Stimulated activated CD8-positive, alpha-beta memory T cell treated with anti-CD3 and anti-CD28 coated beads, Interleukin-7, amount 100 ng/mL, for 1 hour (primary cell): ENCODE measurements at places on chromosomes 4 and X.

DNA sequence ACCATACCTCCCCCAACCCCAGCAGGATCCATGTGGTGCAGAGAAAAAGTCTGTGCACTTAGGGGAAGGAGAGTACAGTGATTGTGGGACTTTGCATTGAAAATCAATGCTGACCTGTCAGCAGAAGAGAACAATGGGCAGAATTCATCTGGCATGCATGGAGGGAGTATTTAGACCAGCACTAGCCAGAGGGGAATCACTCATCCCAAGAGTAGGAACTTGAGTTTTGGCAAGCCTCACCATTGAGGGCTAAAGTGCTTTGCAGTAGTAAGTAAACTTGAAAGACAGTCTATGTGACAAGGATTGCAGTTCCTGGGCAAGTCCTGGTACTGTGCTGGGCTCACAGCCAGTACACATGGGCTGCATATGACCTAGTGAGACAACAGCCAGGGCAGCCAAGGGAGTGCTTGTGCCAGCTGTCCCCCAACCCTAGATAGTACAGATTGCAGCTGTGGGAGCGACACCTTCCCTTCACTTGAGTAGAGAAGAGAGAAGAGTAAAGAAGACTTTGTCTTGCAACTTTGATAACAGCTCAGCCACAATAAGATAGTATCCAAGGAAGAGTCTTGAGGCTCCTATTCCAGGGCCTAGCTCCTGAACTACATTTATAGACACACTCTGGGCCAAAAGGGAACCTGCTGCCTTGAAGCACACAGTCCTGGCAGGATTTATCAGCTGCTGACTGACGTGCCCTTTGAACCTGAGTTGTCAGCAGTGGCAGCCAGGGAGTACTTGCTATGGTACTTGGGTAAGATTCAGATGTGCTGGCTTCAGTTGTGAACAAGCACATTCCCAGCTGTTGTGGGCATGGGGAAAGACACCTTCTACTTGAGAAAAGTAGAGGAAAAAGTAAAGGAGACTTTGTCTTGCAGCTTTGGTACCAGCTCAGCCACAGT lies 48.7 kb downstream of the HDX start:
- no peak for DNase-seq

- DNase-seq = no peak
These were observed 52.9 kb downstream of the CNKSR2 start for GRCh38 chrX:21427086-21427485.

- no peak for DNase-seq
These were observed 700 bp downstream of the VMA21 start for GRCh38 chrX:151397741-151398070.

DNA sequence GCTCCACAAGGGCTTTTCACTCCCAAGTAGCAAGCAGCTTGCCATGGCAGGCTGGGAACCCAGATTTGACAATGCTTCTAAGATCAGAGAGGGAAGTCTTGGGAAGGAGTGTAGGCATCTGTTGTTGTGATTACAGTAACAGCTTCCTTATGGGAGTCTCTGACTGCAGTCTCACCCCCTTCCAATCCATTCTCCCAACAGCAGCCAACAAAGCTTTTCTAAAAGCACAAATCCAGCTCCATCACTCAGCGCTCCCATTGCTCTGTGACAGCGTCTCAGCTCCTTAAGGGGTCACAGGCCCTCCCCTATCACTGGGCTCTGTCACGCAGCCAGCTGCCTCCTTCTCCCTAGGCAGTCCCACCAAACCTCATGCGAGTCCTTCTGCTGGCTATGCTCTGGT lies 7.1 kb downstream of the IGFBP7 start:
- no peak for DNase-seq

GRCh38 chr4:71938776-71939175 lies 93.0 kb upstream of the NPFFR2 start:
- no peak for DNase-seq

GRCh38 chr4:139957986-139958738 lies 195.8 kb downstream of the MAML3 start:
- no peak for DNase-seq

- DNase-seq = no peak
These were observed at the start of gene CXCL6 for GRCh38 chr4:73836373-73837279. Gene CXCL6 (plus strand): TSS chr4:73836678. CDS start chr4:73836751, 73 bp downstream.

GRCh38 chr4:4559596-4559995 lies 17.7 kb upstream of the STX18 start:
- DNase-seq = no peak

DNA sequence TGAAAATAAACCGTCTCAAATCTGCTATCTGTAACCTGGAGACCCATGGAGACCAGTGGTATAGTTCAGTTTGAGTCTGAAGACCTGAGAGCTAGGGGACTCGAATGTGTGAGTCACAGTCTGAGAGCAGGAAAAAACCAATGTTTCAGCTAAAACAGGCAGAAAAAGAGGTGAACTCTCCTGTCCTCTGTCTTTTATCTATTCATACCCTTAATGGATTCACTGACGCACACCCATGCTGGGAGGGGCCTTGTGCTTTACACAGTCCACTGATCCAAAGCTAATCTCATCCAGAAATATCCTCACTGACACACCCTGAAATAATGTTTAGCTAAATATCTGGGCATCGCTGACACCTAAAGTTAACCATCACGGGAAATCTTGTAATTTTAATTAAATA lies 297.9 kb downstream of the GPM6A start:
- DNase-seq = no peak

DNA sequence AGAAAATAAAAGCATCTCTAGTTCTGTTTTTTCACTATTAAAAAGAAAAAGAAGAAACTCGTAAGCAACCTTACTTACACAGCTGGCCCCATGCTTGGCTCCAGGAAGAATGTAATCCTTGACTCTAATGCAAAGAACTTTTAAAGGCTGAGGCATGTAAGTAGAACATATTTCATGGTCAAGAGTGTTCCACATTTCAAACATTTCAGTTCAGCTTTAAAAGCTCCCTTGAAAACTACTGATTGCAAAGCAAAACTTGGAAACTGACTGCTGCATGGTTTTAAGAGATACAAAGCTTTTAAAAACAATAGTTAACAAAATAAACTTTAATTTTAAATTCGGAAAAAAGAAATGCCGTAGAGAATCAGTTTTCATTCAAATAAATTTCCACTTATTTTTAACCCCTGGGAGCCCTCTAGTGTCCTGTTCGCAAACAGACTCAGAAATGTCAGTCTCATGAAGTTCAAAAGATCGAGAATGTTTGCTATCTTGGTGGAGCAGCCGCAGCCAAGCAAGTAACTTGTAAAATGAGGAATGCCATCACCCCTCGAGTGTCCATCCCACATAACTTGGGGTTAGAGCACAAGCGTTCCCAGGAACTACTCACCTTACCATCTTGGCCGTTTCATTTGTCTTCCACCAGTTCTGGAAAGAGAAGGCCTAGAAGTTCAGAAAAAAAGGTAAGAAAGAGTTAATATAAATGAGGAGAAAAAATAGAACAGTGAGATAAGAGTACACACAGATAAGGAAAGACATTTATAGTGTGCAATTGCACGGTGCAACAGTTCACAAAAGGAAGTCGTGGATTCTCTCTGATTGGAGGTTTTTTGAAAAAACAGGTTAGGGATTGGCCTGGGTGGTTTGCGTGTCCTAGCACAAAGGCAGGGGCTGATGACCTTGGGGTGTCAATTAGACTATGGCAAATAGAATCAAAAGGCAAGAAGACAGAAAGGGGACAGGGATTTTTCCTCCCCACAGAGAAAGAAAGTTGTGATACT lies at the start of gene GASK1B:
TSS of gene GASK1B (minus strand) at position 765 of the 998 bp plus-strand sequence. CDS start 1,650 bp downstream, outside the sequence.
- DNase-seq = no peak

GRCh38 chr4:8312069-8312445 lies 42.5 kb downstream of the HTRA3 start:
- no peak for DNase-seq

GRCh38 chr4:7600247-7600646 lies 165.5 kb upstream of the PSAPL1 start:
- DNase-seq = no peak

- no peak for DNase-seq
These were observed 10.6 kb downstream of the MSN start for GRCh38 chrX:65677954-65678469.

DNA sequence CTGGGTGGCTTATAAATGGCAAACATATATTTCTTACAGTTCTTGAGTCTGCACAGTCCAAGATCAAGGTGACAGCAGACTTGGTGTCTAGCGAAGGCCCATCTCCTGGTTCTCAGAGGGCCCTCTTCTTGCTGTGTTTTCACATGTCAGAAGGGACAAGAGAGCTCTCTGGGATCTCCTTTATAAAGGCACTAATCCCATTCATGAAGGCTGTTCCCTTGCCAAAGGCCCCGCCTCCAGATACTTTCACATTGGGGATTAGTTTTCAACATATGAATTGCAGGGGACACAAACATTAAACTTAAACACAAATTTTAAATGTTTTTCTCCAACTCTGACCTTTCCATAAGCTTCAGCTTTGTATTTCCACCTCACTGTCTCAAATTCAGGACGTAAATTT lies 1135.0 kb upstream of the TENM3 start:
- DNase-seq = no peak
